Stimulated activated CD8-positive, alpha-beta memory T cell treated with anti-CD3 and anti-CD28 coated beads, Interleukin-12 subunit alpha, Interleukin-12 subunit beta, amount 100 ng/mL, for 1 hour (primary cell): ENCODE measurements at places on chromosomes 1 and 21.

DNA sequence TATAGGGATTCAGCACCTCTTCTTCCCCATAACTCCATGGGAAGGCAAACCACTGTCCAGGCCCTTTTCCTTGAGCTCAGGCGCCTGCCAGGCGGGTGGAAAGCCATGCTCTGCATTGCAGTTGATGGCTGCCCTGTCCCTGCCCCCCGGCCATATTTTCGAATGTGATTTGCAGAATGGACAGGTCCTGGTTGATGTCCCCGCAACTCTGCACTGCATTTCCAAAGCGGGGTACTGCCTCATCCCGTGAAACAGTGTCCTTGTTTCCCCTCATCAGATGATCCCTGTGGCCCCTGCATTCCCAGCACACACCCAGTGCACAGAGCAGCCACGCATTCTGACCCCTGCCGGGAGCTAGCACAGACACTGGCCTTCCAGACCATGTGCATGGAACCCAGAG lies 33.7 kb upstream of the SCMH1 start:
- no peak for DNase-seq

GRCh38 chr1:164569241-164569640 lies 10.3 kb downstream of the PBX1 start:
- no peak for DNase-seq

DNA sequence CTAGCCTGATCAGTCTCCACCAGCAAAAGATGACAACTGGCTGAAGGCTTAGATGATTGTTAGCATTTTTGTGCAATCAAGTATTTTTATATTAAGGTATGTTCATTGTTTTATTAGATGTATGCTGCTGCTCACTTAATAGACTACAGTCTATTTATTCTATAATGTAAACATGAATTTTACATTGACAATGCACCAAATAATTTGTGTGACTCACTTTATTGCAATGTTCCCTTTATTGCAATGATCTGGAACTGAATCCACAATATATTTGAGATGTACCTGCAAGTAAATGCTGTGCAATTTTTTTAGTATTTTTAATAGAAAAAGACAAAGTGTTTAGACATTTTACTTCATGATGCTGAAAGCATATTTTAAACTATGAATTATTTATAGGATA lies 896.5 kb downstream of the AMY1C start:
- DNase-seq: no peak

GRCh38 chr1:244654108-244655038 lies 1.4 kb downstream of the DESI2 start:
- DNase-seq: no peak

- DNase-seq: no peak
These were observed 486.3 kb downstream of the NEGR1 start for GRCh38 chr1:71796006-71796405.

- DNase-seq: no peak
These were observed 4.4 kb upstream of the PEA15 start for GRCh38 chr1:160200786-160201185.
